Right ventricle myocardium inferior (tissue), 1 donor: ENCODE measurements at places on chromosomes 2 and 18.

DNA sequence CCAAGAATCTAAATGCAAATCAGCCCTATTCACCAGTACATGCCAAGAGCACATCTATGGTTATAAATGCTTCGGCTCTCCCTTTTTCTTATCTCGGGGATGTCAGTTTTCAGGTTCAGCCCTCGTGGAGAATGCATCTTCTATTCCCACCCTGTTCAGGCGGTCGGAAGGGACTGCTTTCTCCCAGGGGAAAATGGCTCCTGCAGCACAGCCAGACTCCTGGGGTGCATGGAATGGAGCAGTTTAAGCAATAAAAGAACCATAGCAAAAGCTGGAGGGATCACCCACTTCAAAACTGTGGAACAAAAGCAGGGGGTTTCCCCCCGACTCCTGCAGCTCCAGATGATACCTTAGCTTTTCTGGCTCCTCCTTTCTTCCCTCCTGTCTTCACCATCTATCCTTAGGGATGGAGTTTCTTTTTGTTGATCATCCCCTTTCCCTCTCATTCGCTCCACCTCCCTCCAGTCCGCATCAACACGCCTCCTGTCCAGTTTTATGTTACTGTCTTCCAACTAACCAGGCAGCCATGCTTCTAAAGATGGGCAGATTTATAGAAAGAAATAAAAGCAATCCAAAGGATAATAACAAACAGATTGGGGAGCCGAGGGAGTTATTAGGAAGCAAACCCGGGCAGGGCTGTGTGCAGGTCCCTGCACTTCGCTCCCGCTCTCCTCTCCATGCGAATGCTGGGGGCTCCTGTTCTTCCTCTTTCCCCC lies 356.2 kb upstream of the SMIM21 start:
- DNase-seq, result no peak

DNA sequence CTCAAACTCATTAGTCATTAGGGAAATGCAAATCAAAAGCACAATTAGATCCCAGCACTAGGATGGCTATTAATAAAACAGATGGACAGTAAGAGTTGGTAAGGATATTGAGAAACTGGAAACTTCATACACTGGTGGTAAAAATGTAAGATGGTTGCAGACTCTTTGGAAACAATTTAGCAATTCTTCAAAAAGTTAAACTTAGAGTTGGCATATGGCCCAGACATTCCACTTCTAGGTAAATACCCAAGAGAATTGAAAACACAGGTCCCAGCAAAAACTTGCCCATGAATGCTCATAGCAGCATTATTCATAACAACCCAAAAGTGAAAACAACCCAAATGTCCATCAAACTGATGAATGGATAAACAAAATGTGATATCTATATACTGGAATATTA lies 84.9 kb upstream of the ZFP36L2 start:
- no peak for DNase-seq

GRCh38 chr2:169285531-169286235 lies 76.7 kb downstream of the LRP2 start:
- no peak for DNase-seq

GRCh38 chr18:5519448-5520298 lies 24.1 kb downstream of the EPB41L3 start:
- DNase-seq, result no peak

DNA sequence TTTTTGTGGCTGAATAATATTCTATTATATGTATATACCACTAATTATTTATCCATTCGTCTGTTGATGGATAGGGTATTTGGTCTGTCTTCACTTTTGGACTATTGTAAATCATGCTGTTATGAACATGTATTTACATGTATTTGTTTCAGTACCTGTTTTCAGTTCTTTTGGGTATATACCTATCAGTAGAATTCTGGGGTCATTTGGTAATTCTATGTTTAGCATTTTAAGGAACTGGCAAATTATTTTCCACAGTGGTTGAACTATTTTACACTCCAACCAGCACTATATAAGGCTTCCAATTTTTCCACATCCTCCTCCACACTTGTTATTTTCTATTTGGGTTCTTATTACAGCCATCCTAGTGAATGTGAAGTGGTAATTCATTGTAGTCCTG lies 12.4 kb upstream of the TANK start:
- DNase-seq, result no peak

- DNase-seq, result no peak
Observed at GRCh38 chr2:159160412-159160811, 126.1 kb downstream of the WDSUB1 start.

DNA sequence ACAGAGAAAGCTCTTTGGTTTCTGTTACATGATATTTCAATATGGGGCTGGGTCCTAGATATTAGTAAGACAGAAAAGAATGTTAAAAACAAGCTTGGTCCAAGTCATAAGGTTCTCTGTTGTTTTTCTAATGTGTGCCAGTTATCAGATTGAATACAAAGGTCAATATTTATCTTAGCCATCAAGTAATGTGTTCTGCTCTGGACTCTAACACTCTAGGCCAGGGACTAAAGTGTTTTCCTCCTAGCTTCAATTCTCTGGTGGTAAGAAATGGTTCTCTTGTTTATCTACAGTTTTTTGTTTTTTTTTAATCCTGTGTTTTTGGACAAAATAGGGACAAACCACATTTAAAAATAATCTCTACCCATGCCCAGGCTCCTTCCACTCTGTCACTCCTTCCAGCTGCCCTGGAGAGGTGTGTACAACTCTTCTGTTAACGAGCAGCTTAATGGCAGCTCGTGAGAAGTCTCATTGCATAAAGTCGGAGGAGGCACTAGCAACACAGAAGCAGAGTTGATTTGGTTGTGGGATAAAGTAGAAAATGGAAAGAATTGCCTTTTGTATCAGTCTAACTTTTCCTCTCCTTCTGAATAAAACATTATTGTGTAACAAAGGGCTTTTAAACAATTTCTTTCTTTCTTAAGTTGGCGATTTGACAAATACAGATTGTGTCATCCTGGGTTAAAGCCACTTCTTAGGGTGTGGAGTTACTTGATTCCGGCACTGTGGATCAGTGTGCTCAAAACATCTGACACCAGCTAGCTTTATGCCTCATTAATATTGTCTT lies 8.0 kb upstream of the SESTD1 start:
- DNase-seq, result no peak

DNA sequence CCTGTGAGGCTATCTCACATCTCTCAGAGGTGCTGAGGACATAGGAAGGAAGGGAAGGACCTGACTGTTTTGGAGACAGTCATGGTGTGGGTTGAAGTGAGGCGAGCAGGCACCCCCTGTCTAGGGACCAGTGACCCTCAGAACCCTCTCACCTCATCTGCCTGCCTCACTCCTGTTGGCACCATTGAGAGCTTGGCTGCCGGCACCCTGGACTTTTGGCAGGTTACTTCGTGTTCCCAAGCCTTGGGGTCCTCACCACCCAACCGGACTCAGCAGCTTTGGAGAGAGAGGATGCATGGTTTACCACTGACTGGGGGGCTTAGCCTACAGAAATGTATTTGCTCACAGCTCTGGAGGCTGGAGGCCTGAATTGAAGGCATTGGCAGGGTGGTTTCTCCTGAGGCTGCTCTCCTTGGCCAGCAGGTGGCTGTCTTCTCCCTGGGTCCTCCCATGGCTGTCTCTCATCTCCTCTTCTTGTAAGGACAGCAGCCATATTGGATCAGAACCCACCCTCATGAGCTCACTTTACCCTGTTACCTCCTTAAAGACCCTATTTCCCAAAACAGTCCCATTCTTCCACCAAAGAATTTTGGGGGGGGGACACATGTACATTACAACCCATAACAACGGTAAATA lies 142.0 kb downstream of the TSN start:
- DNase-seq, result no peak

DNA sequence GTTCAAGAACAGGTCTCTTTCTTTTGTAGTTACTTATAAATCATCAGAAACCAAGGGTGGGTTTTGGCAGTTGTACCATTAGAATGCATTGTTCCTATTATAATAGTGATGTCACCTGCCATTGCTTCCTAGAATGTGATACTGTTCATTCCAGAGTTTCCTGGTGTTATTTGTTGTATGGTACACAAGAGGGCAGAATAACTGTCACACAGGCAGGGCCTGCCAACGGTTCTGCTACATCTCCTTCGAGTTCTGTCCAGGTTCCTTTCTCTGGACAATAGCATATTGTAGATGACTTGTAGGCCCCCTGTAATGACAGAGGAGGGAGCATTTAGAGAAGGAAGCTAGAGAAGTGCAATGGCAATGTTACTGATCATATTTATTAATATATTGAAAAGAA lies 98.3 kb downstream of the KLHL14 start:
- no peak for DNase-seq

GRCh38 chr2:197604117-197604860 lies 71.1 kb downstream of the RFTN2 start:
- no peak for DNase-seq

DNA sequence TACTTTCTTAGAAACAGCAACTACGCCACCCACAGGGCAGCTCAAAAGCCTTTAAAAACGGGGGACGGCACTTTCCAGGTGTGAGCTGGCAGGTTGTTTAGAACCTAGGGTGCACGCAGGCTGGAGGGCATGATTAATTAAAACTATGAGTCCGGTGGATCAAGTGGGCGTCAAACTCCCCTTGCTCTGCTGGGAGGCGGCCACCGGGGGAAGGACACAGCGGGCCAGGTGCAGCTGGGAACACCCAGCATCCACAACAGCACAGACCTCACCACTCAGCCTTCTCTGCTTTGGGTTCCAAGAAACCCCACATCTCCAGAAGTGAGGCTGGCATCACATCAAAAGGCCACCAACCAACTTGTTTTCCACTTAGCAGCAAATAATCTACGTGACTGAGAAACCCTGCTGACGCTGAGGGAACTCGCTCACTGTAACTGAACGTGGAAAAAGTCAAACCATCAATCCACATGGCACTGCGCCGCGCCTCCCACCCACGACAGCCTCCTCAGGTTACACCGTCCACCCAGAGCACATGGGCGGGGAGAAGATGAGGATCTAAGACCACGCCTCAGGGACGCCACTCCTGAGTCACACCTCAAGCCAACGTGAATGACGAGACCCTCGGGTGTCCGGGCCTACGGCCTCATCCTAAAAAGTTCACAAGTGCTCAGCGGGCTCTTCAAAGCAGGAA lies 118.2 kb downstream of the ZNF516 start:
- DNase-seq, result no peak

GRCh38 chr2:195509551-195509950 lies 147.5 kb upstream of the SLC39A10 start:
- DNase-seq, result no peak

DNA sequence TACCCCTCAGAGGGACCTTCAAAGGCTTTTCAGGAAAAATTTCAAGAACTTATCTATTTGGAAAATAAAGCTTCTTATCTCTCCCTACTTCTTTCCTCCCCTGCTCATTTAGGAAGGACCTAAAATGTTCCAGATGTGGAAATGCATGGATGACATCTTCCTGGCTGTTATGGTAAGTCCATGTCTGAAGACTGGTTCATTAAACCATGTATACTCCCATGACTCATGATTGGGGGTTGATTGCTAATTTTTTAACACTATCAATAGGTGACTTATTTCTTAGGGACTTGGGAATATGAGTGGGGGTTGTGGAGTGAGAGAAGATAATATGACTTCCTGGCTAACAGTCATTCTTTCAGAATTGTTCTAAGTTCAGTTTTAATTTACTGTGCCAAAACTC lies 104.0 kb upstream of the PARD3B start:
- no peak for DNase-seq

DNA sequence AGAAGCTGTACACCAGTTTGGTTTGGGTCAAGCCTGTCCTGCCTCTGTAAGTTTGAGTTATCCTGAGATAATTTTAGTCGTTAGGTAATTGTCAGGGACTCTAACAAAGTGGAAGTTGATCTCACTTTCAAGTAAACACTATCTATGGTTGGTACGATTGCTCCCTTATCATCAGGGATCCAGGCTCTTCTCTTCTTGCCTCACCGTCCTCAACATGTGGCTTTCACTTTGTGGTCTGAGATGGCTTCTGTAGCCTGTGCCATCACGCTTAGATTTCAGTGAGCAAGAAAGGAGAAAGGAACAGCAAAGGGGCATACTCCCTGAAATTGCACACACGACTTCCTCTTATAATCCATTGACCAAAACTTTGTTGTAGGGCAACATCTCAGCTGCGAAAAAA lies 115.6 kb downstream of the CTAGE1 start:
- no peak for DNase-seq
